Aorta (tissue), 5 donors: ENCODE measurements at places on chromosomes 5 and 9. TPM values are rescaled to one million over a fixed set of nuclear protein-coding genes. Genes with fewer than 3 reads are reported as not detected.

DNA sequence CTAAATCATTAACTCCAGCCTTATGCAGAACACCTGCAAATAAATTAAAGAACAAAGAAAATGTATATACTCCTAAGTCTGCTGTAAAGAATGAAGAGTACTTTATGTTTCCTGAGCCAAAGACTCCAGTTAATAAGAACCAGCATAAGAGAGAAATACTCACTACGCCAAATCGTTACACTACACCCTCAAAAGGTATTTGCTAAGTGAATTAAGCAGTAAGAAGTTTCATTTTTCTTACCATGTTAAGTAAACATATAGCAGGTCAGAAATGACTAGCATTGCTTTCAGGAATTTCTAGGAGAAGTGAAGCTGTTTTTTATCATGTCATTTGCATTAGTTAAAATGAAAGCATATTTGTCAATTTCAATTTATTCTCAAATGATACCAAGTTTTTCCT lies 92.7 kb downstream of the MELK start:
- H3K36me3 ChIP-seq: no peaks in the 10 kb centered on the region
- no peaks in the 10 kb centered on the region for H3K4me1 ChIP-seq
- no peak overlapping the region for H3K4me3 ChIP-seq
- DNase-seq: no peak
- H3K27ac ChIP-seq: no peak overlapping the region
- no peaks in the 10 kb centered on the region for H3K27me3 ChIP-seq

DNA sequence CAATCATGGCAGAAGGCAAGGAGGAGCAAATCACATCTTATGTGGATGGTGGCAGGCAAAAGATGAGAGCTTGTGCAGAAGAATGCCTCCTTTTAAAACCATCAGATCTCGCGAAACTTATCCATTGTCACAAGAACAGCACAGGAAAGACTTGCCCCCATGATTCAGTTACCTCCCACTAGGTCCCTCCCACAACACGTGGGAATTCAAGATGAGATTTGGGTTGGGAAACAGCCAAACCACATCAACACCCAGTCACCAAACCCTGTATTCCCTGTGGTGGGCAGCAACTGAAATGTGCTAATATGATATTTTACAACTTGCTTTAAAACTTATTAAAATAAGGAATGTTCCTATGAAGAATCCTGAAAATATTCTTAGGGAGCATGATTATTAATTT lies 54.2 kb downstream of the RASGRF2 start:
- DNase-seq: no peak
- H3K27me3 ChIP-seq: no peaks in the 10 kb centered on the region
- H3K4me1 ChIP-seq: no peaks in the 10 kb centered on the region
- H3K36me3 ChIP-seq: no peaks in the 10 kb centered on the region
- H3K27ac ChIP-seq: no peak overlapping the region
- H3K4me3 ChIP-seq: no peak overlapping the region

GRCh38 chr5:81251922-81252321 lies 18.8 kb downstream of the CKMT2 start:
- DNase-seq: no peak
- H3K4me3 ChIP-seq: no peak overlapping the region
- H3K27me3 ChIP-seq: no peaks in the 10 kb centered on the region
- H3K36me3 ChIP-seq: peaks cover 5% of the 10 kb centered on the region

- no peak overlapping the region for H3K4me3 ChIP-seq
- H3K36me3 ChIP-seq: no peaks in the 10 kb centered on the region
- no peaks in the 10 kb centered on the region for H3K27me3 ChIP-seq
- H3K27ac ChIP-seq: no peak overlapping the region
- DNase-seq: no peak
Observed at GRCh38 chr5:71744009-71744790, 25.1 kb downstream of the CARTPT start.

GRCh38 chr5:149953436-149954121 lies 7.0 kb upstream of the SLC26A2 start:
- H3K36me3 ChIP-seq: no peaks in the 10 kb centered on the region
- no peaks in the 10 kb centered on the region for H3K27me3 ChIP-seq
- no peak for DNase-seq
- H3K4me1 ChIP-seq: no peaks in the 10 kb centered on the region
- no peak overlapping the region for H3K27ac ChIP-seq

DNA sequence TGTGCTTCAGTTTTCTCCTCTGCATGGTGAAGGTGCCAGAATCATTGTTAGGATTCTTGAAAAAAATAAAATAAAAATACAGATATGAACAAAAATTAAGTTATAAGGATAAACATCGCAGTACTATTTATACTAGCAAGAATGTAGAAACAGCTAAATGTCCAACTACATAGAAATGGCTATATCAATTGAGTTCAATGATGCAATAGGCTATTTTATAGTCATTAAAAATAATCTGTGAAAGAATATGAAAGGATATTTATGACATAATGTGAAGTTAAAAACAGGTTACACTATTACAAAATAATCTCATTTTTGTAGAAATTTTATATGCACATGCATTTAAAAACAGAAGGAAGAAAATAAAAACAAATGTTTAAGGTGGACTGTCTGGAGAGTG lies 198.7 kb upstream of the TRIM32 start:
- H3K27ac ChIP-seq: no peak overlapping the region
- H3K27me3 ChIP-seq: no peaks in the 10 kb centered on the region
- H3K4me1 ChIP-seq: no peaks in the 10 kb centered on the region
- no peak for DNase-seq
- H3K4me3 ChIP-seq: no peak overlapping the region

- no peaks in the 10 kb centered on the region for H3K36me3 ChIP-seq
- no peaks in the 10 kb centered on the region for H3K27me3 ChIP-seq
- peaks cover 3% of the 10 kb centered on the region for H3K4me1 ChIP-seq
- no peak overlapping the region for H3K4me3 ChIP-seq
- H3K27ac ChIP-seq: no peak overlapping the region
Observed at GRCh38 chr9:112550531-112550930, 63.9 kb downstream of the KIAA1958 start.

GRCh38 chr5:76818844-76819831 lies at the start of gene F2RL1:
F2RL1 (plus strand) TSS chr5:76819030; CDS start chr5:76819183, 153 bp downstream.
- no peaks in the 10 kb centered on the region for H3K36me3 ChIP-seq
- H3K4me3 ChIP-seq: peak within 1 kb of the TSS; percentile 16
- no peaks in the 10 kb centered on the region for H3K27me3 ChIP-seq
- no peaks in the 10 kb centered on the region for H3K4me1 ChIP-seq

DNA sequence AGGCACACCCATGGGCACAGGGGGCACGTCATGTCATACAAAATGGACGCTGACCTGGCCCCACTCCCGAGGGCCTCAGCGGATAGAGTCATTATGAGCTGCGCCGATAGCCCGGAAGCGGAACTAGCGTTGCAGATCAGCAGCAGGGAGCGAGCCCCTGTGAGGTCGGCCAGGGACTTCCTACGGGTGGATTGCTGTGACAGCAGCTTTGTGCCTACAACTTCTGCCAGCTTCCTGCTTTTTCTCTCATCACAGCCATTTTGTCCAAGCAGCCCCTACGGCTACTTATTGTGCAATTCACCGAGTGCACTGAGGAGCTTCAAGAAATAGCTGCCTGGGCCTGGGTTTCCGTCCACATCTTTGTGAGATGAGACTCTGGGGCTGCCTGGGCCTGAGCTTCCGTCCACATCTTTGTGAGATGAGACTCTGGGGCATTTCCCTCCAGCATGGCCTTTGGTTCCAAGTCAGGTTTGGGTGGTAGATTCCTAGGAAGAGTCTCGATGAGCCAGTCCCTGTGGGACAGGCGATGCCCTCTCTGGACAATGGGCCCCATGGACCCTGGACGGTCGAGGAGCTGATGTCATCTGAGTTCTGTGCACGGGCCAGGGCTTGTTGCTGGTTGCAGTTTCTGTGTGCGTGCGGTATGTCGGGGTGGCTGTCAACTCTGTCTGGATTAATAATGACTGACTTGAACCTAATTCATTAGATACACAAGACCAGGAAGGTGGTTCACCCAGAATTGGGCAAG lies 67.0 kb upstream of the GNE start:
- H3K4me3 ChIP-seq: no peak overlapping the region
- no peaks in the 10 kb centered on the region for H3K4me1 ChIP-seq
- no peaks in the 10 kb centered on the region for H3K36me3 ChIP-seq
- no peak overlapping the region for H3K27ac ChIP-seq
- DNase-seq: peak; percentile 87

DNA sequence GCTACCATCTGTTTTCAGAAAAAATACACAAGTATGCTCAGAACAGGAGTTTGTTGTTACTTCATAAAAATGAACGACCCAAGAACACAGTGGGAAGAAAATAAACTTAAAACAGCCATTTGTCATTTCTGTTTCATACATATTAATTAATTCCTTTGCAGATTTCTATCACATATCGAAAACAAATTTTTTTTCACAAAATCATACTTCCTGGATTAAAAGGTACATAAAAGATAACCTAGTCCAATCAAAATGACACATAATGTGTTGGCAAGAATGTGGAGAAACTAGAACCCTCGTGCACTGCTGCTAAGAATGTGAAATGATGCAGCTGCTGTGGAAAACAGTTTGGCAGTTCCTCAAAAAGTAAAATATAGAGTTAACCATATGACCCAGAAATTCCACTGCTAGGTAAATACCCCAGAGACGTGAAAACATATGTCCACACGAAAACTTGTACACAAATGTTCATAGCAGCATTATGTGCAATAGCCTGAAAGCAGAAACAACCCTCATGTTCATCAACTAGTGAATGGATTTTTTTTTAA lies 46.0 kb downstream of the MYO10 start:
- no peak overlapping the region for H3K4me3 ChIP-seq
- H3K4me1 ChIP-seq: peaks cover 2% of the 10 kb centered on the region
- no peaks in the 10 kb centered on the region for H3K27me3 ChIP-seq

- H3K4me1 ChIP-seq: no peaks in the 10 kb centered on the region
- DNase-seq: no peak
- no peaks in the 10 kb centered on the region for H3K36me3 ChIP-seq
- H3K27me3 ChIP-seq: no peaks in the 10 kb centered on the region
- H3K4me3 ChIP-seq: no peak overlapping the region
Observed at GRCh38 chr9:115373710-115374045, 255.7 kb upstream of the TNC start.

DNA sequence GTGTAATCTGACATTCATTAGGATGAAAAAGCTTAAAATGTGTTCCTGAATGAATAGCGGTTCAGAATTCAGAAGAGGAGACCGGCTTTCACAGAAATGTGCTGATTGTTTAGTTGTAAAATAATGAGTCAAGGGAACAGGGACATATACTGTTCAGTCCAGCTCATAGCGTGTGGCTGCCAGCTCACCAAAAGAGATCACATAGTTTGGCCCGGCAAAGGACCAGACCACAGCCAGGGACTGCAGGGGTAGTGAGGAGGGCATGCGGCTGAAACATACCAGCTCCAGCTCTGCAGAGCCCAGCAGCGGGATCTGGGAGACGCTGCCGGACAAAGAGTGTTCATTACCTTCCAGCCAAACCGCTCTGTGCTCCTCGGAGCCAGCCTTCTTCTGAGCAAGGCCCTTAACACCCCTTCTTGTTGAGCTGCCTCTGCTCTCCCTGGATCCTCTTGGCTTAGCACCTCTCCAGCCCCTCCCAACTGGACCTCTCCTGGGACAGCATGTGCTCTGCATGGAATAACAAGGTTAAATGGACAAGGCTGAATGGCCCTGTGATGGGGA lies 116.8 kb upstream of the CNTLN start:
- no peaks in the 10 kb centered on the region for H3K36me3 ChIP-seq
- no peak overlapping the region for H3K27ac ChIP-seq
- DNase-seq: peak; percentile 57
- H3K27me3 ChIP-seq: no peaks in the 10 kb centered on the region
- no peaks in the 10 kb centered on the region for H3K4me1 ChIP-seq

DNA sequence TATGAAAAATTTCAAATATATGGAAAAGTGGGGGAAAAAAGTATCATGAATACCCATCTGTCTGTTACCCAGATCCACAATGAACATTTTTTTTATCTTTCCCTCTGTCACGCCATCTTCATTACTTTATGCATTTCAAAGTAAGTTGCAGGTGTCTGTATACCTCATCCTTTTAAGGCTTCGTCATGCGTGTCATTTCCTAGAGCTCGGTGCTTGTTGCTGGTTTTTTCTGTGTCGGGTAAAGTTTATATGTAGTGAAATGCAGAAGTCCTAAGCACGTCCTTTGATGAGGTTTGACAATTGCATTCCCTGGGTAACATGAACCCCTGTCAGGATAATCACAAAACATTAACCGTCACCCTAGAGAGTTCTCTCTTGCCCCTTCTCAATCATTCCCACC lies 52.1 kb downstream of the DAPK1 start:
- H3K27me3 ChIP-seq: no peaks in the 10 kb centered on the region
- H3K36me3 ChIP-seq: no peaks in the 10 kb centered on the region
- H3K4me3 ChIP-seq: no peak overlapping the region
- no peaks in the 10 kb centered on the region for H3K4me1 ChIP-seq
- no peak overlapping the region for H3K27ac ChIP-seq

TJP2 gene
- 121 TPM for total RNA-seq

DMRTA1 gene
- total RNA-seq: 0.39 TPM

OGN gene
- total RNA-seq: 175 TPM

ASPN gene
- total RNA-seq: 79.8 TPM

CTNND2 gene
- total RNA-seq: 0.24 TPM

SLC45A2 gene
- total RNA-seq: 0.36 TPM
